ENCODE measurements at places on chromosomes 2 and 18.

GRCh38 chr18:39635966-39636365 is 2070.4 kb upstream of the CELF4 start:
- no peak for DNase-seq

DNA sequence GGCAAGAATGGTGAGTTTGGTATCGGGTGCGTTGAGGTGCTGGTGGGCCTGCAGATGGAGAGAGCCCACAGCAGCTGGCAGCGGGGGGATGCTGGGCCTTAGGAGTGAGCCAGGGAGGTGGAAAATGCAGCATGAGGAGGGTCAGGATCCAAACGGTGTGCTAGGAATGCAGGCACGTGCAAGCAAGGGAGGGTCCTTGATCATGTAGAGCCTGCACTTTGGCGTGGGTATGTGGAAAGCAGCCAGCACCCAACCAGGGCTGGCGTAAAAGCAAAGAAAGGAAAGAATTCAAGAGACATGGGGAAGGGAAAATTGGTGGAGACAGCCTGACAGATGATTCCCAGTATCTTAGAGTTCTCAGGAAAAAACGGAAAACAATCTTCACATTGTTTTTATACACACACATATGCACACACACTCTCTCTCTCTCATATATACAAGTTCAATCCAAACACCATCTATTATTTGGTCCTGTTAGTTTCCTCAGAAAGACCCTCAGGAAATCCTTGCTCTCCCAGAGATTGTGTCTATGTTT is 46.3 kb downstream of the LTBP1 start:
- no peak for DNase-seq

DNA sequence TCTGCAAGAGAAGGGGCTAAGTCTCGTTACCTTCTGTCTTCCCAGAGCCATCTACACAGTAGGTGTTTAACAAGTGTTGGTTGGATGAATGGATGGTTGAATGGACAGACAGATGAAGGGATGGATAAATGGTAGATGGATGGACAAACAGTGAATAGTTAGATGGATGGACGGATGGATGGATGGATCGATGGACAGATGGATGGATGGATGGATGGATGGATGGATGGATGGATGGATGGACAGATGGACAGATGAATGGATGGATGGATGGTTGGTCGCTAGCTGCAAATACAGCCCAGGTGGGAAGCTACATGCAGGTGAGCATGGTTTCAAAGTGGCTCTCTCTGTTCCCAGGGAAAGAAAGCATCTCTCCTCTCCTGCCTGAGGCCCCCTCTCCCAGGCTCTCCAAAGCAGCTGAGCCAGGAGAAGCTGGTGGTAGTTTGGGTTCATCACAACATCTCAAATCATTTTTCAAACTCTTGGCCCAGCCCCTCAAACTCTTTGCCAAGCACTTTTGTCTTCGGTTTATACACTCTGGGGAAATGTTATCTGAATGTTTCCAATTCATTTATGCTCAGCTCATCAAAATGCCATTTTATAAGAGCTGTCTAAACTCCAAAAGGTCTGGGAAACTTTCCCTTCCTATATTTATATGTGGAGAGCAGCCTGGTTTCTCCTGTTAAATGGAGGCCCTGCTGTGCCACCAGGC is 192.7 kb downstream of the ANAPC1 start:
- no peak for DNase-seq

DNA sequence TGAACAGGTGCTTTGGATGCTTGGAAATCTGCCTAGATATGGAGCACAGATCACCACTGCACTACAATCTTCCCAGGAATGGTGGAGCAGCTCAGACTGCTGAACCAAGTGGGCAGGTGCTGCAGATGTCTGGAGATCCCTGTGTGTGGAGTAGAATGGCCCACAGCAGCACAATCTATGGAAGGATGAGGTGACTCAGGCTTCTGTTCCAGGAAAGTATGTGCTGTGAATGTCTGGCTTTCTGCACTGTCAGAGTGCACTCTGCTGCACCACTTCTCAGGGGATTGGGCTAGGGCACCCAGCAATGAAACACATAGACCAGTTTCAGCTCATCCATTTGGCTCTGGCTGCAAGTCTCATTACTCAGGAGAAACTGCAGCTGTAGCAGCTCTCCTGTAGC is 865.4 kb upstream of the NXPH2 start:
- DNase-seq: no peak

- no peak for DNase-seq
Observed at GRCh38 chr2:134246154-134246874, 7.6 kb upstream of the MGAT5 start.

DNA sequence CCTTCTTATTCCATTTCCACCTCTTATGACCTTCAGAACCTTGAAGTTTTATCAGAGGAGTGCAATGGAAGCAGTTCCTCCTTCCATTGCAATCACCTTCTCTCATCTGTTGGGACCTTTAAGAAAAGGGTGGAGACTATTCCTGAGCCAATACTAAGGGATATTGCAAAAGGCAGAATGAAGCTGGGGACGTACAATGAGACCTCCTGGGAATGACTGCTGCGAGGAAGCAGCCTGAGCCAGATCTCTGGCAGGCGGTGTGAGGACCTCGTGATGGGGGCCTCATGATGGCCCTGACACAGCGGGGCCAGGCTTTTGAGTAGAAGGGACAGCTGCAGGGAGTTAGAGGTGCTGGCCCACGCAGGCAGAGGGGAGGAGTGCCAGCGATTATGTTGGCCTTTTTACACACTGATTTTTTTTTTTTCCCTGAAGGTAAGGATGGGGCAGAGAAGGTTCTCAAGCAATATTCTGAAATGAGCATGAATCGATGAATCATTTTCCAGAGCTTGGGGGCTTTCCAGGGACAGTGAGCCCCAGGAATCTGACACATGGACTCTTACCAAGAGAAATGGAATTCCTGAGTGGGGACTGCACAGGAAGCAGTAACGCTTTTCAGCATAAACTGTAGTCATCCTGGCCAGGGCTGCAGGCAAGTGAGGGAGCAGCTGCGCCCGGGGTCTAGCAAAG is 40.0 kb upstream of the LAPTM4A start:
- no peak for DNase-seq

DNA sequence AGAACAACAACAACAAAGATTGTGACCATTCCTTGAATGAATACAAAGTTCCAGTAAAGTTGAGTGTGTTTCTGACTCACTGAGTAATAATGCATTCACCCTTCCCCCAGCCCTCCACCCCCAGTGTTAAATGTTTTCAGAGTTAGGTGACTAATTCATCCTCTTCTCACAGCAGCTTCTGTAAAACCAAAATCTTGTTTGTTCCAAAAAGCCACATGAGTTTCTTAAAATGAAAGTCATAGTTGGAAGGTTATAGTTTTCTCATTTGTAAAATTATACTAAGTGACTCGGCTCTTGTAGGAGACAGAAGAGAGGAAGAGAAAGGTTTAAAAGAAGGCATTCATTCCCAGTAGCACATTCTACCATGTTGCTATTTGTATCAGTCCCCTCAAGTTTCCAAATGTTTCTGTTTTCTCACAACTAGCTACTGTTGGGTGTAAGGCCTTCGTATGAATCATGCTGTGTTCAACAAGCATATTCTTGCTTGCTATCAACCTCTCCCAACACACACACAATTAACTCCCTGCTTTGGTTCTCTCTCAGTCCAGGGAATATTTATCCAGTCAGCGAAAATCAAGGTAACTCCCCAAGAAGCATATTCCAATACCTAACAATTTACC is 75.3 kb downstream of the MBD2 start:
- no peak for DNase-seq

DNA sequence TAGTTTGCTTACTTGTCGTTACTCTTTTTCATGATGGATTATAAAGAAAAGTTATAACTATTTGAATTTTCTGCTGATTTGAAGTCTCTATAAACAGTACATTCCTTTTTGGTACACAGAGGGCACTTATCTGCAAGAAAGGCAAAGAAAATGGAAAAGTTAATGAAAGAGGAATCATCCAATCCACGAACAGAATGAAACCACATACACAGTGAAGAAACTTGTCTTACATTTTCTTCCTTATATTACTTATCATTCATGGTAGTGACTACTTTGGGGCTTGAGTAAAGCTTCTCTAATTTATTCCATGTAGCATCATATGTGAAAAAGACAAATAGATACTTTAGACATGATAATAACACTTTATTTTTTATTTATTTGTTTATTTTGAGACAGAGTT is 14.8 kb upstream of the ACTR3 start:
- no peak for DNase-seq

GRCh38 chr2:239780236-239780994 is 244.7 kb downstream of the NDUFA10 start:
- DNase-seq: no peak

DNA sequence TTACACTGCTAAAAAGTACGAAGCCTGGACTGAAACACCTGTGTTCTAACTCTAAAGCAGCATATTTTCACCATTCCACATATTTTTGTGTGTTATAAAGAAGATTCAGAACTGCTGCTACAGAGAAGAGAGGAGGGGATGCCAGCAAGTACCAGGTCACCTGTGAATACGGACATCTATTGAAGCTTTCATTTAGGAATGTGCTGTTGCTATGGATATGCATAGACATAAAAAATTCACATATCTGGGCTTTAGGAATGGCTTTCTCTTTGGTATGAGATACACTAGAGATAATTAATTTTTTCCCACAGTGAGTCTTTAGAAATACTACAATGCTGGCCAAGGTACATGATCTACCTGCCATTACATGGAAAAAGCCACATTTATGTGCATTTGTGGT is 238.5 kb downstream of the WDR7 start:
- no peak for DNase-seq

- DNase-seq: no peak
Observed at GRCh38 chr2:170967553-170967952, 38.5 kb downstream of the GORASP2 start.

DNA sequence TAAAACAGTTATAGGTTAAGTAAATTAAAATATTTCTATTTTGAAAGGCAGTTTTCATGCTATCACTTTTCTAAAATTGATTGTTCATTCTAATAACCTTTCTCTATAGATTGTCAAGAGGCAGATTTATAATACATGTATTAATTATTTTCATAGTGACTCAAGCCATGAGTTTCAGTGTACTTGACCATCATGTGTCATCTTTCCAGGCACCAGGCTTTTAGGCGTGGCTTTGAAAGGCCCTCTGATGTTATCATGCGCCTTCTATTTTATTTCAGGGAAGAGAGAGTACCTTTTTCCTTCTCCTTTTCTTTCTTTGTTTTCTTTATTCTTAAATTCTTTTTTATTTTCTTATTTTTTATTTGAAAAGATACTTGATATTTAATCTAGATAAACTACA is 128.3 kb upstream of the ETAA1 start:
- no peak for DNase-seq

DNA sequence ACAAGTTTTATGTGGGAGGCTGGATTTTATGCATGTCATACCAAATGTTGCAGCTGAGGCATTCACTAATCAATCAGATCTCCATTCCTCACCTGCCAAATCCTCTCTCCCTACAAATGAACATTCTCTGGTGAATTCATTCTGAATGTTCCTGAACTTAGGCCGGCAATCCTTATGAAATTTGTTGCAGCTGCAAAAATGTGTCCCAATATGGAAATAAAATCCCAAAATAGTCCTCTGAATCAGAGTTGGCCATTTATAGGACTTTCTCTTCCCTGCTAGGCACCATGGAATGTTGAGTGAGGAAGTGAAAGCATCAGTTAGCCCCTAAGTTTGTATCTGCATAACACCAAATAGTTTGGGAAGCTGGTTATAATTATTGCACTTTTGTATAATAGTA is 25.6 kb downstream of the GCA start:
- DNase-seq: no peak

GRCh38 chr2:3141696-3142095 is 235.9 kb downstream of the EIPR1 start:
- DNase-seq: no peak

- DNase-seq: no peak
Observed at GRCh38 chr2:217878915-217879590, 123.7 kb downstream of the TNS1 start.

DNA sequence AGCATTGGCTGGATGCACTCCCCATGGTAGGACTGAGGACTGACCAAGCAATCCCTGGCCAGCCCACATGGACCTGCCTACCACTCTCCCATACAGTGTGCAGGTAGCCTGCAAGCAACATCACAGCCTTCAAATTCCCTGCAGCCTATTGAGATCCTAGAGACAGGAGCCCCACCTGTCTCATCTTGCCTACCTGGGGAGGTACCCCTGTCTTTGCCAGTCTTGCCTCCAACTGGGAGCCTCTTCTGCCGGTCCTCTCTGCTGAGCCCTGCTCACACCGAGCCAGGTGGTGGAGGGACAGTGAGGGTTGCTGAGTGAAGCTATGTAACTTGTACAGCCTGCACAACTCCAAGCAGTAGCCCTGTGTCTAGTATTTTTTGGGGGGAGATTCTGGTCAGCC is 29.9 kb downstream of the TTC32 start:
- DNase-seq: no peak

DNA sequence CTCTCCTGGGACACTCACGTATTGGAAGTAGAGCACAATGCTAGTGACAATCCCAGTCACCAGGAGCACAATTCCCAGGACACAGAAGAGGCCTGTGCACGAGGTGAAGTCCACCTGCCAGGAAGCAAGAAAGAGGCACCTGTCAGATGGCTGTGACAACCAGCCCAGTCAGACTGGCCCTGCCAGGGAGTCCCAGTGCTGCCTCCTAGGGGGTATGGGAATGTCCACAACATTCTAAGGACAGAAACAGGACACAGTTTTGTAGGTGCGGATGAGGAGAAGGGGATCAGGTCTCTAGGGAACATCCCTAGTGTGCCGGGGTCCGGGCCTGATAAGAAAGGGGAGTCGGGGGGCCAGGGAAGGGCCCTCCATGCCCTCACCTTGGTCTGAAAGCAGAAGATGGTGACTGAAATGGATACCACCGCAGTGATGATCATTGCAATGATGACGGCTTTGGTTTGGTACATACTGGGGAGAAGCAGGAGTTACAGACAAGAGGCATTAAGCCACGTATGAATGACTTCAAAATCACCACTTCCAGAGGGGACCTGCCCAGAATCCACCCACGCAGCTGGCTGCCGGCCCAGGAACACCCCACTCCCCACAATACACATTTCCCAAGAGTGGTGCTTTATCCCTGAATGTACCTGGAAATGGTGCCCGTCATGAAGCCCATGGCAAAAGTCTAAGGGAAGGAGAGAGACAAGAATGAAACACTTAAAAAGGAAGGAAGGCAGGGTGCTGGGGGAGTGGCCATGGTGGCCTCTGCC is 6.9 kb downstream of the PNKD start:
- no peak for DNase-seq

DNA sequence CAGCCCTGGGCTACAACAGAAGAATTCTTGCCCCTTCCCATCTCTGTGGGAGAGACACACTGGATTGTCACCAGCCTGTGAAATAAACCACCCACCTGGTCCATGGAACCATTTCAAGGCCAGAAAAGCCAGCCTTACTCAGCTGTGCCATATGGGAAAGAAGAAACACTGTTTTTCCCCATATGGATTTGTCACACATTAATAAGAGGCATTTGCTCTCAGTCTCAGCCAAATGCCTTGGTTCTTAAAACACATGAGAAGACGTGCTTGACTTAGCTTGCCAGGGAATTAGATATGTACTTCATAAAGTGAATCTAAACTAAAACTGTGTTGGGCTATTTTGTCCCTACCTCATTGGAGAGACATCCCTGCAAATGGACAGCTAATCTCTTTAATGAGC is 308.6 kb upstream of the TNP1 start:
- DNase-seq: no peak

GRCh38 chr18:44342946-44343345 is 337.7 kb upstream of the SETBP1 start:
- no peak for DNase-seq

Measured in NCI-H1436 treated with DMSO at 0.1 percent for 48 hours (cell line).